GM13977 (cell line): ENCODE measurements at places on chromosomes 2 and 18.

- no peak for DNase-seq
Observed at GRCh38 chr2:112529757-112530156, 12.5 kb upstream of the POLR1B start.

- no peak for DNase-seq
Observed at GRCh38 chr2:37771600-37772088, 100.2 kb upstream of the CDC42EP3 start.

- no peak for DNase-seq
Observed at GRCh38 chr2:176639671-176640070, 370.4 kb downstream of the MTX2 start.

- no peak for DNase-seq
Observed at GRCh38 chr2:241546771-241547498, 11.6 kb upstream of the BOK start.

DNA sequence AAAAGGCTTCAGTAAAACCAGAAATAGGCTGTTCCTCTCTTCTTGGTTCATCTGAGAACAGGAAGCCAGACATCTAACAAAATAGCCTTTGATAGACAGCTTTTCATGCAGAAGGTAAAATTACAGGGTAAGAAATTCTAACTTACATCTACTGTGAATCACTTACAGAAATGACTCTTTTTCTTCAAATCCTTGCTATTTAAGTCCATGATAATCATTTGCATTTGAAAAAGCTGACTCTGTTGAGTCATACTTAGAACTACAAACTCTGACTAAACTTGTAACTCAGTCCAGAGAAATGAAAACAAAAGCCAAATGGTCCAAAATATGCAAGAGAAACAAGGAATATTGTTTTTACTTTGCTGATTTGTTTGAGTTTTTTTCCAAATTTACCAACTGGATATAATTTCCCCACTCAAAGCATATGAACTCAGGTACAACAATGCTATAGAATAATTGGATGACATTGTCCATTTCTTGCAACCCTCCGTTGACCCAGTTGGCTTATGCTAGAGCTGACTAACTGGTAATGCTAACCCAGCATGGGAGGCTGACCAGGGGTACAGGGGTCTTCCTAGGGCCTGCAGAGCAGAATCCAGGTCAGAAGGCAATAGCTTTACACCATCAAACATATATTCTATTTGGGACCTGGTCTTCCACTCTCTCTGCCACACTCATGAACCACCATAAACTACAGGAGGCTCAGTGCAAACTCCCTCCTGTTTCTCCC, 18.8 kb upstream of the MREG start:
- DNase-seq, result peak; percentile 62

DNA sequence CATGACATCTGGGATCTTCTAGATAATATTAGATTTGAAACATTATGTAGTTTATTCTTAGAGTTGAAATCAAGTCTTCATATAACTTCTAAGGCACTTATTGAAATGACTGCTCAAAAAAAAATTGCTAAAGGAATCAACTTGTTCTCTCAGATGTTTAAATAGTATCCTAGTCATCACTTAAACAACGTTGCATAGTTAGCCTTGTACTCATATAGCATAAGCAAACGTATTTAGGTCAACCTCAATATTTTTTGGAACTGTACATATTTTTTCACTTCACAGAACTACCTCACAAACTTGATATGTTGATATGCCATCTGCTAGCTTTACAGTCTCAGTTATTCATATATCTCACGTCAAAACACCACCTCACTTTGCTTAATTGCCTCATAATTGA, 47.1 kb upstream of the CREB1 start:
- DNase-seq, result no peak

- DNase-seq, result peak; percentile 41
Observed at GRCh38 chr2:134087371-134087921, 166.4 kb upstream of the MGAT5 start.

DNA sequence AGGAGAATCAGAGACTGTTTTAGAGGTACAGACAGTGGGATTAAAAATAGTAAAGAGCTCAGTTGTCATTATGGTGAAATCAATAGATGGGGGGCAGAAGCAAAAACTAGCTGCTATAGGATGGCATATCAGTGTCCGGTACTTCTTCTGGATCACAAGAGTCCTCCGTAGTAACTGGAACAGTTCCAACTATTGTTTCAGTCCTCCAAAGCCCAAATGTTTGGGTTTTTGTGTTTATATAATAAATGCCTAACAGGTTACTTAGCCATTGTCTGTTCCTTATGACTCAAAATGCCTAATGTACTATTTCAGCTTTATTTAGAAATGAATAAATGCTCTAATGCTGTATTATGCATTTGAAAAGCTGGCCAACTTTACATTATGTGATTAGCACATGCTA, 401.2 kb downstream of the PTH2R start:
- DNase-seq, result no peak

- DNase-seq, result no peak
Observed at GRCh38 chr2:171469176-171469575, 35.1 kb downstream of the DCAF17 start.

GRCh38 chr2:106165029-106165428, 29.1 kb downstream of the UXS1 start:
- DNase-seq, result no peak

GRCh38 chr2:199381531-199381930, 76.2 kb downstream of the SATB2 start:
- DNase-seq, result no peak

DNA sequence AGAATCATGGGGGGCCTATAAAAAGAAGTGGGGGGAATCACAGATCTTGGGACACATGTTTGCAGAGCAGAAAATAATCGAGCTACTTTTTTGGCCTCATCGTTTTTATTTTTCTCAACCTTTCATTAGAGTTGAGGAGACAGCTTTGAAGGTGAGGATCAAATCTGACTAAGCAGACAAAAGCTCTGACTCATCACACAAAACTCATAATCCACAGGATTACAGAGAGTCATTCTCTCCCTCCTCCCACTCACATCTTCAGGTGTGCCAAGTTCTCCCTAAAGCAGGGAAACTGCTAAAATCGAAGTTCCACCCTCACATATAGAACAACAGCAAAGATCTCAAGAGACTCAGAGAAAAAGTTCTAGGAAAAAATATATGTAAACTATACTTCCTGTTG, 15.6 kb downstream of the BAZ2B start:
- no peak for DNase-seq

DNA sequence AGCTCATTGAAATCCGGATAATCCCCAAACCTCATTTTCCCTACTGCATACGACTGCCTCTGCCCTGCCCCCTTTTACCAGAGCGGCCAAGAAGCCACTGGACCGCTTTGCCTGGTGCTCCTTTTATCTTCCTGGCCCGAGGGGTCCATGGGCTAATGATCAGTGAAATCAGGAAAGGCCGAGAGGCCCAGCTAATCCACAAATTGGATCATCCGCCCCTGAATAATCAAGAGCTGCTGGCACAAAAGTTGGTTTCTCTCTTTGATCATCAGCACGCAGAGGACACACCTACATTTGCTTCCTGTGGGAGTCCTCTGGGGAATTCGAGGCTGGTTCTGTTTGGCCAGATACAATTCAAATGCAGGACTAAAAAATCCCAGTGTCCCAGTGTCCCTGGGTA, 144.5 kb downstream of the INSIG2 start:
- DNase-seq, result peak; percentile 3

- no peak for DNase-seq
Observed at GRCh38 chr2:68448671-68449653, 18.1 kb downstream of the FBXO48 start.

- no peak for DNase-seq
Observed at GRCh38 chr18:9763157-9763556, 55.1 kb downstream of the RAB31 start.

GRCh38 chr2:170586571-170587095, 128.5 kb upstream of the SP5 start:
- DNase-seq, result no peak

DNA sequence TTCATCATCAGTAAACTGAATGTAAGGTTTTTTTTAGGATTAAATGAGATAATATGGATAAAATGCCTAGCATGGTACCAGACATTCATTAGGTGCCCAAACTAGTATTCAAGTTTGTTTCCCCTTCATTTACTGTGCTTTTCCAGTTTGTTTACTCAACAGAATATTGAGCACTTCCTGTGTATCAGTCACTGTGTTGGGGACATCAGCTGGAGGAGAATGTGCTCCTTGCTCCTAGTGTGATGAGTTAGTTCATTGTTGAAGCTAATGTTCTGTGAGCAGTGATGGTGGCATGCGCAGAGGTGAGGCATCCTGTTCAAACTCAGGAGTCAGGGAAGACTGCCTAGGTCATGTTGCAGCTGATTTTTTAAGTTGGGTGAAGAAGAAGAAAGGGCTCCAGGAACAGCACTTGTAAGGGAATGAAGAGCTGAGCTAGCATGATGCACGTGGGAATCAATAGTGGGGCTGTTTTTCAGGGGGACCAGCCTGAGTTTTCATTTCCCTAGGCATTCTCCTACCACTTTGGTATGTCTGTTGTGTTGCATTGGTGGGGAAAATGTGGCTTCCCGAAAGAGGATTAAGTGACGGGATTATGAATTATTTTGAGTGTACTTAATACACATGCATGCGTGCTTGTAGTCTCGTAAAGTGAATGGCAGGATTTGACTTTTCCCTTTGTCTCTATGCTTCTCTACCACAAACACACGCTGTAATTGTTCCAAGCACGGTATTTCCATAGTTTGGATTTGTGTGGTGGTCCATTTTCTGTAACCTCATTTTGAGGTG, 23.7 kb downstream of the TTLL4 start:
- DNase-seq, result no peak

GRCh38 chr18:57542126-57542525, 44.4 kb downstream of the FECH start:
- no peak for DNase-seq

- peak; percentile 54 for DNase-seq
Observed at GRCh38 chr2:27041752-27042151, 9.0 kb downstream of the TMEM214 start.

GRCh38 chr18:46338766-46339165, 234.6 kb downstream of the HAUS1 start:
- no peak for DNase-seq

DNA sequence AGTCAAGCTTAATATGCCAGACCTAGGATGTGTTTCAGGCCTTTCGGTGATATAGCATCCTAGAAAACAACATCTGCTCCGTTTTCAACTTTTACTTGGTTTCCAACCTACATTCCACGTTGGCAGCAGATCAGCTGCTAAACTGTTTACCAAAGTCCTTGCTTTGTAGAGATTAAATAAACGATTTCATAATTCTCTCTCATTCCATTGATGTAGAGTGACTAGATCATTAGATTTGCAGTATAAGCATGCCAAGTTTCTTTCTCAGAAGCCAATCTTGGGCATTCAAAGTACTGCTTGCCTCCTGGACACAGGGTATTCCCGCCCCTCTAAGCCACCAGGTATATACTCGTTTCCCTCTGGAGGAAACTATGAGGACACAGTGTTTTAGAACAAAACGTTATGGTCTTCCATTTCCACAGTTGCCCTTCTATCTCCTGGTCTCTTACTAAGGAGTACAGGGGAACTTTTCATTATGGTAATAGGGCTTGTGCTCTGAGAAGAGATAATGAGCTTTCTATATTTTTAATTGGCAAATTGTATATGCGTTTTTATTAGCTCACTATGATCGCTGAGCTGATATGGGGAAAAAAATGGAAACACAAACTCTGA, 10.5 kb upstream of the INSIG2 start:
- DNase-seq, result no peak

- DNase-seq, result no peak
Observed at GRCh38 chr2:113041871-113042270, 10.8 kb downstream of the IL36B start.

DNA sequence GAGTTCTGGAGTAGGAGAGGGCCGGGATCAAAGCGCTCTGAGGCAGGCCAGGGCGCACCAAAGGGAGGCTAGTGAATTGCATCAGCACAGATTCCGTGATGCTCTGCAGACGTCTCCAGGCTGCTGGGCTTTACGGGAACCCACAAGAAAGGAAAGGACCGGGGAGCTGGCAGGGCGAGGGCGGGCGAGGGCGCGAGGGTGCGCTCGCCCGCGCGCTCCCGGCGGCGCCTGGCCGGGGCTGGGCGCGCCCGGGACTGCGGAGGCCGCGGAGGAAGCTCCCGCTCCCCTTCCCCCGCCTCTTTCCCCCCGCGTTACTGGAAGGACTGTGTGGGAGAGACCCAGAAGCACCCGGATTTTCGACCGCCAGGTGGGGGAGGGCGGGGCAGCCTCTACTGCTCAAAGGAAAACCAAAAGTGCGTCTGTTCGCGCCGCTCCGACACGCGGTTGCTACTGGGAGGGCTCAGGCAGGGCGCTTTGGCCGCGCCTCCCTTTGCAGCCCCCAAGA, 2.4 kb upstream of the FOSL2 start:
- DNase-seq, result peak; percentile 82

GRCh38 chr2:216057688-216058193, 23.9 kb downstream of the PECR start:
- DNase-seq, result peak; percentile 71

DNA sequence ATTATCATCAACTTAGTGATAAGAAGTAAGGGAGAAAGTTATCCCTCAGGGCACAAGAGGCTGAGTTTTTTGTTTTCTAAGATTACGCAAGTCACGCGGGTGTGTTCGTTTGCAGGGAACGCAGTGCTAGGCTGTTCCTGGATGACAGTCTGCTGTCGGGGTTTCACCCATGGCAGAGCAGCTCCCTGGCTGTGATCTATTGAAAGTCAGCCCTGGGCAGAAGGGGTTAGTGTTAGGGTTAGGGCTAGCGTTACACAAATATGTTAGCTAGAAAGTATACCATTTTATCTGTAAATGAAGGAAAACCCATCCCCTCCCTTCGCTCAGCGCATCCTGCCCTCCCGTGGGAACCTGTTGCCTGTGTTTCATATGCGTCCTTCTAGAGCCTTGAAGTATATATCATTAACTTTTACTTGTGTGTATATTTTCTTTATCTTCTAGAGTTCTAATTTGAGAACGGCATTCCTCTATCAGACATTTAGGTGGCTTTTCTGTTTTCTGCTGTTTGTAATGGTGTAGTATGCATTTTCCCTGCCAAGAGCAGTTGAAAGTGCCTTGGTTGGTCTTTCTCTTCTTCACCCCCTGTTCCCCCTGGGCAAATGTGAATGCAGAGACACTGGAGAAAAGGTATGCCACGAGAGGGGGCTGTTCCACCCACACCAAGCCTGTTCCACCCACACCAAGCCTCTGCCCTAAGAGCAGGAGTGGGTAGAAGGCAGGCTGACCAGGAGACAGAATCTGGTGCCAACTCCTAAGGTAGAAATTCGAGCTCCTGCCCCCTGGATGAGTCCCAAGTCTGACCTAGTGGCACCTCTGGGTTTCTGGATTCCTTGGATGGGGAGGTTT, 47.0 kb downstream of the ARMC9 start:
- DNase-seq, result no peak

DNA sequence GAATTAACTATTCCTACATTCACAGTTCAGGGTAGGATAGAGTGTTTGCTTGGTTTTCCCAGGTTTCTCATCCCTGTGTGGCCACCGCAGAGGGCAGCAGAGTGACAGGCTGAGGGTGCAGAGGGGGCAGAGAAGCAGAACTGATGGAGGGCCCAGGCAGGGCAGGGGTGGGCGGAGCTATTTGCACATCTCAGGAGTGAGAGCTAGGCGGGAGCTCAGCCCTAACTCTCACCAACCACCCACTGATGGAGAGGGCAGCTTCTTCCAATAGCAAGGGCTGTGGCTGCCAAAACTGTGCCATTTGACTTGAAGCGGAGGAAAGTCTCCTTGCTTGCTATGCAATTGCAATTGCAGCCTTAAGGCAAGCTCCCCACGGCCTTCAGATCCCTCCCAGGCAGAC, 12.0 kb upstream of the DARS1 start:
- DNase-seq, result no peak
